ENCODE measurements at places on chromosomes 7 and 10.

GRCh38 chr10:6593241-6593671 is 13.2 kb upstream of the PRKCQ start:
- DNase-seq = no peak

GRCh38 chr7:85175217-85175616 is 11.6 kb downstream of the SEMA3D start:
- no peak for DNase-seq

DNA sequence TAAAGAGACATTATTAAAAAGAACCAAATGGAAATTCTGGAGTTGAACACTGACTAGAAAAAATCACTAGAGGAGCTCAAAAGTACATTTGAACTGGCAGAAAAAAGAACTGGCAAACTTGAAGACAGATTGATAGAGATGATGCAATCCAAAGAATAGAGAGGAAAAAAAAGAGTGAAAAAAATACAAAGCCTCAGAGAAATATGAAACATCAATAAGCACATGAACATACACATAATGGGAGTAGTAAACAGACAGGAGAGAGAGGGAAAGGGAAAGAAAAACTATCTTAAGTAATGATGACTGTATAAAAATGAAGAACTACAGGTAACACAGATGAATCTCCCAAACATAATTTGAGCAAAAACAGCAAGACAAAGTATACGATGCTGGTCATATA is 61.1 kb downstream of the CNOT4 start:
- DNase-seq = no peak

GRCh38 chr10:47225219-47225927 is 74.6 kb upstream of the GDF10 start:
- no peak for DNase-seq

DNA sequence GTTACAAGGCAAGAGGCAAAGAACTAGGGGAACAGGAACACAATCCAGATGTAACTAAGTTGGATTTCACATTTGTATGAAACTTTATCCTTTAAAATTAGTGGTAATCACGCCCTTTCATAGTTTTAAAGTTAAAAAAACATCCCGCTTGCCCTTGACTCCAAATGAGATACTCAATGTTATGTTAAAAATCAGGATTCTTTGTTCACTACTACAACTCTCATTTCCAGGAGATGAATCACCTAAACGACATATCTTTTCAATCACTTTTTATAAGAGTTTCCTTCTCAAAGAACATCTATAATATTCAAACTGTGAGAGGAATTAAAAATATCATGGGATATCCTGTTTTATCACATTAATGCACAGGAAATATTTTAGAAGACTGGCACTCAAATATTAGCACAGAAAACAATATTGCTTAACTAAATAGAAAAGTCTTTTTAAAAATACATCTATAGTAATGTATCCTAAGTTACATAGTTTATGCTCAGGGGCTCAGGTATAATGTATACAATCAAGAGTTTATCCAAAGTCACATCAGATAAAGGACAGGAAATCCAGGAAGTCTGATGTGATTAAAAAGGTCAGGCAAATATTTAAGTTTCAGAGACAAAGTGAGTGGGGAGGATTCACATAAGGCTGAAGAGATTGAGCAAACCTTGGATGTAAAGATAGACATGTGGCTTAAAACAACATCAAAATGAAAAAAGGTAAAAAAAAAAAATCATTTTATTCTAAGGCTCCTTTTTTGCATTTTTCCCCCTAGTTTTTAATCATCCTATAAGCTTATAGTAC is 41.9 kb downstream of the CADPS2 start:
- DNase-seq = no peak

All from stimulated activated naive CD4-positive, alpha-beta T cell treated with Interleukin-2 at 50 U/mL for 16 hours (primary cell).